Lung (tissue), 17 donors: ENCODE measurements at places on chromosomes 16 and 17. TPM values are rescaled to one million over a fixed set of nuclear protein-coding genes. Genes with fewer than 3 reads are reported as not detected.

The SP6 gene
- 4.4 TPM for polyA plus RNA-seq

The CMTM2 gene
- 14.1 TPM for polyA plus RNA-seq

- peak; percentile 94 for DNase-seq
- H3K4me1 ChIP-seq: no peaks in the 10 kb centered on the region
- peaks cover 8% of the 10 kb centered on the region for H3K36me3 ChIP-seq
- peak within 1 kb of the TSS; percentile 91 for H3K27ac ChIP-seq
Measured at GRCh38 chr16:1971796-1972489, at the start of gene TBL3. TBL3 (plus strand) TSS chr16:1972053; CDS start chr16:1972165, 112 bp downstream.

- peaks cover 63% of the 10 kb centered on the region for H3K4me1 ChIP-seq
- no peak overlapping the region for H3K4me3 ChIP-seq
- peak; percentile 93 for DNase-seq
- peak overlapping the region; percentile 45 for H3K27ac ChIP-seq
- no peaks in the 10 kb centered on the region for H3K27me3 ChIP-seq
Measured at GRCh38 chr17:63399856-63400255, 46.2 kb downstream of the CYB561 start.

GRCh38 chr16:67170168-67170948, at the start of gene NOL3:
NOL3 (plus strand) TSS chr16:67170538.
- no peaks in the 10 kb centered on the region for H3K27me3 ChIP-seq
- no peaks in the 10 kb centered on the region for H3K36me3 ChIP-seq
- H3K4me1 ChIP-seq: no peaks in the 10 kb centered on the region
- DNase-seq: peak; percentile 79

DNA sequence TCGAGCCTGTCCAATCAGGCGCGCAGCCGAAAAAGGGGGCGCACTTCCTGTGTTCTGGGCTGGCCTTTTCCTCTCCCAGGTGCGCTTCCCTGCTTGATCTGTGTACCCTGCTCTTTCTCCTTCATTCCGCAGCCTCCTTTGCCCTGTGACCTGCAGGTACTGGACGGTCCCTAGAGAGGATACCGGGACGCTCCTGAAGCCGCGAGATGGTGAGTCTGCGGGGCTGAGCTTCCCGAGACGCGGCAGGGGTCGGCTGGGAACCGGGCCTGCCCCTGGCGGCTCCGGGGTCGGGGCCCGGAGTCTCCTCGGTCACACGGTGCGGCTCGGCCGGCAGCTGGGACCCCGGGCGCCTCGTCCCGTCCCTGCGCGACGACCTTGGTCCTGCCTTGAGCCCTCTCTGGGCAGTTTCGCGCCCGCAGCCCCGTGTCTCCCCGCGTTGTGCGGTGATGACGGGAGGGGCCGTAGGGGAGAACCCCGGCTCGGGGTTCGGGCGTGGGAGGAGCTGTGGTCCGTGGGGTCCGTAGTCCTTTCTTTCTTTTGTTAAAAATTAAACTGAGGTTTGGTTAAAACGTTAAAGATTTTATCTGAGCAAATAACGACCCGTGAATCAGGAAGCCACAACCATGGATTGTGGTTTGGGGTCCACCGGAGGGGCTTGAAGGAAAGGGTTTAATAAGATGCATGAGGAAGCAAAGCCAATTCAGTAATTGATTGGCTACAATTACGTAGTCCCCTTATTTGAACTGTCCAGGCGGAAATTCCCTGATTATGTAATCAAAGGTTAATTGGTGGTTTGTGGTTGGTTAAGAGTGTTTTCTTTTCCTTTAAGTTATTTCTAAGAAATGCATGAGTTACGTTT, 172.8 kb upstream of the ZNF267 start:
- peak overlapping the region; percentile 91 for H3K4me3 ChIP-seq
- DNase-seq: peak; percentile 70
- no peaks in the 10 kb centered on the region for H3K27me3 ChIP-seq
- H3K27ac ChIP-seq: peak overlapping the region; percentile 83
- peaks cover 2% of the 10 kb centered on the region for H3K4me1 ChIP-seq

GRCh38 chr16:26491101-26491670, 575.5 kb upstream of the C16orf82 start:
- no peak for DNase-seq
- no peaks in the 10 kb centered on the region for H3K4me1 ChIP-seq
- no peaks in the 10 kb centered on the region for H3K36me3 ChIP-seq
- H3K4me3 ChIP-seq: no peak overlapping the region
- H3K27me3 ChIP-seq: no peaks in the 10 kb centered on the region
- no peak overlapping the region for H3K27ac ChIP-seq

GRCh38 chr17:2755891-2756724, 6.7 kb upstream of the CCDC92B start:
- no peak overlapping the region for H3K4me3 ChIP-seq
- no peak overlapping the region for H3K27ac ChIP-seq
- H3K36me3 ChIP-seq: no peaks in the 10 kb centered on the region
- no peaks in the 10 kb centered on the region for H3K4me1 ChIP-seq

DNA sequence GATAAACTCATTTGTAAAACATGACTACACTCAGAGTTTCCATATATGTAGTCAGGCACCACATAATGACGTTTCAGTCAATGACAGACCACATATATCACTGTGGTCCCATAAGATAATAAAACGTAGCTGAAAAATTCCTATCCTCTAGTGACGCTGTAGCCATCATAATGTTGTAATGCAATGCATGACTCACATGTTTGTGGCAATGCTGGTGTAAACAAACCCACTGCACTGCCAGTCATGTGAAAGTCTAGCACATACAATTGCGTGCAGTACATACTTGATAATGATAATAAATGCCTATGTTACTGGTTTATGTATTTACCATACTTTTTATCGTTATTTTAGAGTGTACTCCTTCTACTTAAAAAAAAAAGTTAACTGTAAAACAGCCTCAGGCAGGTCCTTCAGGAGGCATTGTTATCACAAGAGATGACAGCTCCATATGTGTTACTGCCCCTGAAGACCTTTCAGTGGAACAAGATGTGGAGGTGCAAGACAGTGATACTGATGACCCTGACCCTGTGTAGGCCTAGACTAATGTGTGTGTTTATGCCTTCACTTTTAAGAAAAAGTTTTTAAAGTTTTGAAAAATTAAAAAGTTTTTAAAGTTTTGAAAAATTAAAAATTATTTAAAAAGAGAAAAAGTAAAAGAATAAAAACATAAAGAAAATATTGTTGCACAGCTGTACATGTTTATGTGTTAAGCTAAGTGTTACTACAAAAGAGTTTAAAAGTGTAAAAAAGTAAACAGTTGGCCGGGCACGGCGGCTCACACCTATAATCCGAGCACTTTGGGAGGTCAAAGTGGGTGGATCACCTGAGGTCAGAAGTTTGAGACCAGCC, 9.0 kb downstream of the STAT5B start:
- DNase-seq: peak; percentile 48
- H3K27ac ChIP-seq: peak overlapping the region; percentile 70
- no peak overlapping the region for H3K4me3 ChIP-seq
- no peaks in the 10 kb centered on the region for H3K27me3 ChIP-seq
- no peaks in the 10 kb centered on the region for H3K36me3 ChIP-seq
- H3K4me1 ChIP-seq: no peaks in the 10 kb centered on the region

DNA sequence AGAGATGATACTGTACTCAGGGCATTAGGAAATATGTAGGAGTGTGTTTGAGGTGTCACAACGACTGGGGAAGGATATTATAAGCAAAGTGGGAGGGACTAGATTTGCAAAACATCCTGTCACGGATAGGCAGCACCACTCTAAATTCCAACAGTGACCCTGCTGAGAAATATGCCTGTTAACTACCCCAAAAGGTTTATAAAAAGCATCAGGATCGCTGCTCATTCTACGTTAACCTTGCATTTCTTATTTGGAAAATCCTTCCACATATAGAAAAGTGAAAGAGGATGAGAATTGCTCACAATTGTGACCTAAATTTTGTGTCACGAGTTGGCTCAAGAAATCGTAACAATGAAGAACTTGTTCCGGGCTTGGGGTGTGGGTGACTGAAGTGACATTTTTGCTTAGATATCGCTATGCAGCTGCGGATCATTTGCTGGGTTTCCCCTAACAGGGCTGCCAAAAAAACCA, 51.6 kb downstream of the N4BP1 start:
- H3K4me3 ChIP-seq: no peak overlapping the region
- peak overlapping the region; percentile 69 for H3K27ac ChIP-seq
- peaks cover 7% of the 10 kb centered on the region for H3K4me1 ChIP-seq
- H3K36me3 ChIP-seq: peaks cover 22% of the 10 kb centered on the region
- DNase-seq: peak; percentile 82

DNA sequence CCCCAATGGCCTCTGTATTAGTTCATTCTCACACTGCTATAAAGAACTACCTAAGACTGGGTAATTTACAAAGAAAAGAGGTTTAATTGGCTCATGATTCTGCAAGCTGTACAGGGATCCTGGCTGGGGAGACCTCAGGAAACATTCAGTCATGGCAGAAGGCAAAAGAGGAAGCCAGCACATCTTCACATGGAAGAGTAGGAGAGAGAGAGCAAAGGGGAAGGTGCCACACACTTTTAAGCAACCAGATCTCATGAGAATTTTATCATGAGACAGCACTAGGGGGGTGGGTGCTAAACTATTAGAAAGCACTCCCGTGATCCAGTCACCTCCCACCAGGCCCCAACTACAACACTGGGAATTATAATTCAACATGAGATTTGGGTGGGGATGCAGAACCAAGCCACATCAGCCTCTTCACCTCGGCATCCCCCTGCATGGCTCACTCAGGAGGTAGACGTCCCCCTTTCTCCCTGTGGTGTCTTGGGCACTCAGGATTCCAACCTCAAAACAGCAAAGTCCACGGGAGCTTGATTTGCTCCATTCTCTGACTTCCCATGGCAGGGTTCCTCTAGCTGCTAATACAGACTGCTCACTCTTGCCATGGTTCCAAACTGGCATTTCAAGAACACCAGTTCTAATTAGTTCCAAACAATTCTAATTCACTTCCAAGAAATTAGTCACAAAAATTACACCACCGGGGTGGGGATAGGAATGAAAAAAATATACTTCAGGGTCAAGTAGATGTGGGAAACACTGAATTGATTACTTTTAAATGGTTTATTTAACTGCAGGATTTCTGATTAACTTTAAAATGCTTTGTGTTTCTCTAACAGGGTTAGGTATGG, 203.8 kb upstream of the HSBP1 start:
- H3K36me3 ChIP-seq: no peaks in the 10 kb centered on the region
- H3K27me3 ChIP-seq: no peaks in the 10 kb centered on the region
- H3K4me3 ChIP-seq: no peak overlapping the region
- H3K27ac ChIP-seq: no peak overlapping the region
- no peak for DNase-seq
- H3K4me1 ChIP-seq: no peaks in the 10 kb centered on the region

GRCh38 chr17:74729368-74729767, 7.7 kb upstream of the RAB37 start:
- no peaks in the 10 kb centered on the region for H3K4me1 ChIP-seq
- H3K27me3 ChIP-seq: peaks cover 5% of the 10 kb centered on the region
- H3K36me3 ChIP-seq: no peaks in the 10 kb centered on the region
- DNase-seq: no peak

DNA sequence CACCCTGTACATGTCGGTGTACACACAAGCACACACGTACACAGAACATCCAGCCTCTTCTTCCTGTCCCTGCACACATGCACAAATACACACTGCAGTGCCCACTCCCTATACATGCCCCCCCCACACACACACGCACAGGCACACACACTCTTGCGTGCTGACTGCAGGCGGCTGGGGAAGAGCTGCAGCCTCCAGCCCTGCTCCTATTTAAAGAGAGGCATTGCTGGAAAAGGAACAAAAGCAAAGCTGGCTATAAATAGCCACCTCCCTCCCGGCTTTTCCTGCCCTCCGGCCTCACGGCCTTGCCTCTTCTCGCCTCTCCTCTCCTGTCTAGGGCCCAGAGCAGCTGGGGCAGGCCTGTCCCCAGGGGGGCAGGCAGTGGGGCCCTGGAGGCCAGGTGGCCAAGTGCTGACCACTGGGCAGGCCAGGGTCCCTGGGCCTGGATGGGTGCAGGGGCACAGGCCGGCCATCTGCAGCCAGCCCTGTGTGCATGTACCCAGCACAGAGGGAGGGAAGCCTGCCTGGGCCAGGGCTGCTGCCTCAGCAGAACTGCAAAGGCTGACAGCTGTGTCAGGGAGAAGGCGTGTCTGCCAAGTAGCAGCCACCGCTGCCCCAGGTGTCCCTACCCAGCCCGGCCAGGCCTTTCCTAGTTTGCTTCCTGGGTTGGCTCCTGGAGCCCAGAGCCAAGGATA, 25.4 kb downstream of the RTN4RL1 start:
- peaks cover 34% of the 10 kb centered on the region for H3K4me1 ChIP-seq
- H3K27me3 ChIP-seq: no peaks in the 10 kb centered on the region
- peak; percentile 68 for DNase-seq
- H3K27ac ChIP-seq: peak overlapping the region; percentile 73
- no peaks in the 10 kb centered on the region for H3K36me3 ChIP-seq

GRCh38 chr16:12497526-12497925, 306.2 kb downstream of the CPPED1 start:
- H3K4me3 ChIP-seq: no peak overlapping the region
- H3K27ac ChIP-seq: no peak overlapping the region
- no peak for DNase-seq
- H3K27me3 ChIP-seq: no peaks in the 10 kb centered on the region
- no peaks in the 10 kb centered on the region for H3K36me3 ChIP-seq
